ENCODE measurements at places on chromosomes 7 and 10.

- no peak for DNase-seq
These were observed 151.1 kb upstream of the MKI67 start for GRCh38 chr10:128277267-128277840.

DNA sequence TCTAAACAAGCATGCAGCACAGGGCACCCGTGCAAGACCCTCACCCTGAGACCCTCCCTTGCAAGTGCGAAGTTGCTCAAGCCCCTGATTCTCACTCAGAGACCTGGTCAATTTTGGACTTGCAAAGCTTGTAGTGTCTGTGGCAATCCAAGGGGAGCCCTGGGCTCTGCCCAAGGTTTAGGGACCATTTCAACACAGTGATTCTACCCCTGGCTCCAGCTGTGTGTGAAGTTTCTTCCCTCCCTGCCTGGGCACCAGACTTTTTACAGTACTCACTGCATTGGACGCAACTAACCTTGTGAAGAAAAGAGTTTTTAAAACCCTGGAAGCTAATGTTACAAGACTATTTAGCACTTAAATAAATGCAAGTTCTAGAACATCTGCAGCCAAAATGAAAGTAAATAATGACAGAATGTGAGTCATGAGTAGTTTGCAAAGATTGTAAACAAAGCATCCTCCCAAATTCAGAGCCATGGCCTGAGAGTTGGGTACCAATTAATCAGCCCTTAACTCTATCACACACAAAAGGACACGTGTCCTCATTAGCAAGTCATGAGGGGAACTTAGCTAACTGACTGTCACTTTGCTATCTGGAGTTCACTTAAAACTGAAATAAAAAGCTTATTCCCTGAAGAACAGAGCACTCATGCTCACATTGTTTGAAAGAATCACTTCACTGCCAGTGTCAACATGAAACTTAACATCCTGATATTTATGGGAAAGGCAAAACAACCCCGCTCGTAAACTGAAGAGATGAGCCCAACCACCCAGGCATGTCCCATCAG is 48.1 kb downstream of the RGS10 start:
- DNase-seq, result no peak

GRCh38 chr7:33091641-33092191 is 17.5 kb downstream of the RP9 start:
- no peak for DNase-seq

DNA sequence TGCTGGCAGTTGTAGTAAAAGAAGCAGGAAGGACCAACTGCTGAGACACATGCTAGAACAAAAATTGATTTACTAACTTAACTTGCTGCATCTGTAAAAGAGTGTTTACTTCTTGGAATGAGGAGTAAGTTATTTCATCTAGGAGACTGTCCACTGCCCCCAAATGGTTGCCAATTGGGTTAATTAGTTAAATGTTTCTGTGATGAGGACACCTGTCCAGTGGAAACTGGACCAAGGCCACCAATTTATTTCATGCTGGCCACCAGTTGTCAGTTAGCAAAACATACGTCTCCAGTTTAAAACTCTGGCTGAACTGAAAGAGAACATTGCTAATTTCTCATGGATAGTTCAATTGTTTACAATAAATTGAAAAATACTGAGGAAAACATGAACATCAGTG is 191.7 kb downstream of the PPP1R9A start:
- DNase-seq, result no peak

DNA sequence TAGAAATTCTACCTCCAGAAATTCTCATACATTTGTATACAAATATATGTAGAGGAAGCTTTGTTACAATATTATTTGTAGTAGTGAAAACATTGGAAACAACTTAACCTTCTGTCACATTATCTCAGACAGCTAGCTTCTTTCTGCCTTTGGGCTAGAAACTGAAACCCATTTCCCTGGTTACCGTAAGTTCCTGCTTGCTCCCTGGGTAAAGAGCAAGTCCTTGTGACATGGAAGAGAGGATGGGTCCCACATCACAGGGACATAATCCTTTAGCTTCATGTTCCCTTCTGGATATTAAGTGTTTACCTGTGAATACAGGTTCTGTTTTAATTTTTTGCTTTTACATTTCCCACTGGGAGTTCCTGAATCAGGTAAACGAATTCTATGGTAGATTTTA is 41.8 kb downstream of the KLHDC10 start:
- DNase-seq, result peak; percentile 22

- DNase-seq, result peak; percentile 88
These were observed 135.8 kb downstream of the CNNM2 start for GRCh38 chr10:103053659-103054581.

DNA sequence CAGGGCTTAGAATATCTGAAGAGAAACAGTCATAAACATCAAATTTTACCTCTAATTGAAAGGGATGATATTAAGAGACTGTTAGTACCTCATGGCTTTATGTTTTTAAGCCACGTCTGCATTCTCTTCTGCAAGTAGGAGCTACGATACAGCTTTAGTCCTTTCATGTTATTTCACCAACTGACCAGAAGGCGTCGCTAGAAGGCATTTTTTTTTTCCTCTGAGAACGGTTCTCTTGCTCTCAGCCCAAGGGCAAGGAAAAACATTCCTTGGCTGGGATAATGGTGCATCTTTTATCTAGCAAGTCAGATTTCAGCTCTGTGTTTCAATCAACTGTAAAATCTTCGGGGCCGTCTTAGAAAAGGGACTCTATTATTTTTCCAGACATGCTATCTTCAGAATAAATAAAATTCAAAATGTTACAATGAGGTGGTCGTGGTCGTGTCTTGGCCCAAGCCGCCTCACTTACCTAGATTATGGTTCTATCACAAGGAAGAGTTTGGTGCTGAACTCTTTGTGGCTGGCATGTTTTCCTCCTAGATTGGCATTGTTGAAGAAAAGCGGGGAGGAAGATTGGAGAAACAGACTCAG is 41.6 kb upstream of the LYZL2 start:
- peak; percentile 75 for DNase-seq

GRCh38 chr7:68684246-68684839 is 913.9 kb upstream of the AUTS2 start:
- DNase-seq, result peak; percentile 63

- no peak for DNase-seq
These were observed 142.9 kb upstream of the AKR1E2 start for GRCh38 chr10:4683137-4683536.

GRCh38 chr7:1460821-1461645 is 1.8 kb upstream of the MICALL2 start:
- DNase-seq, result no peak

DNA sequence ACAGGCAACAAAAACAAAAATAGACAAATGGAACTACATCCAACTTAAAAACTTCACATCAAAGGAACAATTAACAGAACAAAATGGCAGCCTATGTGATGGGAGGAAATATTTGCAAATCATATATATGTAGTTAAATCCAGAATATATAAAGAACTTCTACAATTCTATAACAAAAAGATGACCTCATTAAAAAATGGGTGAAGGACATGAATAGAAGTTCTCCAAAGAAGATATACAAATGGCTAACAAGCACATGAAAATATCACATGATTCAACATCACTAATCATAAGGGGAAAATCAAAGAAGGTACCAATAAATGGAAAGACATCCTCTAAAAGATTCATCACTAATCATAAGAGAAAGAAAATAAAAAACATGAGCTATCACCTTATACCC is 416.1 kb downstream of the LRMDA start:
- DNase-seq, result no peak

DNA sequence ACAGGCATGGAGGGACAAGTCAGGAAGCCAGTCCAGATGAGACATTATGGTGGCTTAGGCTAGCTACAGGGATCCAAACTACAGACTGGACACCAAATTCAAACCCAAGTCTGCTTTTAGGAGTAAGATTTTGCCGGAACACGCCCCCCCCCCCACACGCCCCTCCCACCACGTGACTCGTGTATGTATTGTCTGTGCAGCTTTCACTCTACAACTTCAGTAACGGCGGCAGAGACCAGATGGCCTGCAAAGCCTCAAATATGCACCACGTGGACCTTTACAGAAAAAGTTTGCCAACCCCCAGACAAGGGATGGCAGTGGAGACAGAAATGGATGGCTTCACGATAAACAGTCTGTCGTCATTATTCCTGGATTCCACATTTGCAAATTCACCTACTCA is 14.5 kb downstream of the HIPK2 start:
- DNase-seq, result no peak

GRCh38 chr7:104552102-104552501 is 223.7 kb downstream of the LHFPL3 start:
- peak; percentile 67 for DNase-seq

GRCh38 chr7:71735961-71736556 is 604.1 kb downstream of the GALNT17 start:
- peak; percentile 83 for DNase-seq

DNA sequence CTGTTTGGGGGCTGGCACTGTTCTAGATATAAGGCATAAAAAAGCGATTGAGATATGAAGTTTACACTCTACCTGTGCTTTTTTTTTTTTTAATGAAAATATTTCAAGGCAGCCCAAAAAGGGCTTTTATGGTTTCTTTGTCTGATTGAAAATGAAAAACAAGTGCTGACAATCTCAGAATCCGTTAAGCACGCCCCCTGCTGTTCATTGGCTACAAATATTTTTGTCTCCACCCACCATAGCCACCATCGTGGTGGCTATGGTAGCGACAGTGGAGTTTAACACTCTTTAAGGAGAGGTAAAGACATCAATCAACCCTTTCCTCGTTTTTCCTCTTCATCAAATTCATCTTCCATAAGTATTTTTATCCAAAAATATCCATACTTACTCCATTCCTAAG is 94.2 kb downstream of the CD36 start:
- peak; percentile 46 for DNase-seq

DNA sequence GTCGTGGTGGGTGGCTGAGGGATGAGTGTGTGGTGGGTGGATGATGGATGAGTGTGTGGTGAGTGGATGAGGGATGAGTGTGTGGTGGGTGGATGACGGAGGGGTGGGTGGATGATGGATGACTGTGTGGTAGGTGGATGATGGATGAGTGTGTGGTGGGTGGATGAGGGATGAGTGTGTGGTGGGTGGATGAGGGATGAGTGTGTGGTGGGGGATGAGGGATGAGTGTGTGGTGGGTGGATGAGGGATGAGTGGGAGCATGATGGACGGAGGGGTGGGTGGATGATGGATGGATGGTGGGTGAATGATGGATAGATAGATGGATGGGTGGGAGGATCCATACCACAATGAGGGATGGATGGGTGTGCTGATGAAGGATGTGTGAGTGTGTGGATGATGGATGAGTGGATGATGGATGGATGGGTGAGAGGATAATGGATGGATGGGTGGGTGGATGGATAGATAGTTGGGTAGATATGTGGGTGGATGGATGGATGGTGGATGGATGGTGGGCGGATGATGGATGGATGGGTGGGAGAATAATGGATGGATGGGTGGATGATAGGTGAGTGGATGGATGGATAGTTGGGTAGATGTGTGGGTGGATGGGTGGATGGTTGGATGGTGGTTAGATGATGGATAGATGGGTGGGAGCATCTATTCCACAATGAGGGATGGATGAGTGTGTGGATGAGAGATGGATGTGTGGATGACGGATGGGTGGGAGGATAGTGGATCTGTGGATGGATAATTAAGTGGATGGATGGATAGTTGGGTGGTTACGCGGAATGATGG is 266.8 kb downstream of the CELF2 start:
- no peak for DNase-seq

DNA sequence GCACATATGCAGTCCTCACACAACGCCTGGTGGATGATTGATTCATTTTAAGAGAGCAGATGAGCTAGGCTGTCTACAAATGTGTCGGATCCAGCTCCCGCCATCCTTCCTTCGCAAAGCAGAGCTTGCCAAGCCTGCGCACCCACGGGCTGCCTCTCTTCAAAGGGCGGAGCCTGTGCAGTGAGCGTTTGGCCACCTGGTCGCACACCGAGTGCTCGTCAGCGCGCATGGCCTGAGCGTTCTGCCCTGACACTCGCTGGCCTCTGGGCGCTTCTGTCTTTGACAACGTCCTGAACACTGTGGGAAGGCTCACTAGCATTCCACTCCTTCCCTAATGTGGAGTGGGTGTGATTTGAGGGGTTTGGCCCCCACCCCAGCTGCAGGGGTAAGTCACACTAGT is 47.1 kb upstream of the TMEM72 start:
- no peak for DNase-seq

DNA sequence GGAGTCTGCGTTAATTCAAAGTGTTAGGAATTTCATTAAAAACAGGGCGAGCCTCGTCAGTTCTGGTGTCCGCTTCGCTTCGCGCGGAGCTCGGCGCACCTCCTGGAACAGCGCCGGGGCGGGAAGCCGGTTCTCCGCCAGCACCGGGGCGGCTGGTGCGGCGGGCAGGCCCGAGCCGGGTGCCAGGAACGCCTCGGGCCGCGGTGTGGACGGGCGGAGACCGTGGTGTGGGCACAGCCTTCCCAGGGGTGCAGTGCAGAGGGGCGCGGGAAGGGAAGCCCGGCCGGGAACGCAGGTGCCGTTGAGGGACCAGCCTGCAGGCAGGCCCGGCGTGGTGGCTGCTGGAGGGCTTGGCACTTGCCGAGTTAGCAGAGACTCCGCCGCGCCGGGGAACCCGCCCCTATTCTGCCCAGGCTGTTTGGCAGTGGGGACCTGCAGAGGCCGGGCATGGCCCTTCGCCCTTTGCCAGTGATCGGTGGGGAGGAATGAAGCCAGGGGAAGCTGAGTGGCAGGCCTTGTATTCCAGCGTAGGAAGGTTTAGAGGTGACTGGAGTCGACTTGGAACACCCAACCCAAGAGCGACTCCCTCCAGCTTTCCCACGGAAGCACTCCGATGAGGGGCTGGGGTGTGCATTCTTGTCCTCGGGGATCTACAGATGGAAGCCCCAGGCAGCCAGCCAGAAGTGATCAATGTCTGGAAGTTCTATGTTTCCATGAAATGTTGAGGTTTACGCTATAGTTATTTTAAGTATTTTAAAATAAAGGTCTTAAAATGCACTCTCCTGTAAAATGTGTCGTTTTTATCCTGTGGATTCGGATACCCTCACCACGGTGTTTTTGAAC is 945 bp upstream of the RHEB start:
- no peak for DNase-seq

DNA sequence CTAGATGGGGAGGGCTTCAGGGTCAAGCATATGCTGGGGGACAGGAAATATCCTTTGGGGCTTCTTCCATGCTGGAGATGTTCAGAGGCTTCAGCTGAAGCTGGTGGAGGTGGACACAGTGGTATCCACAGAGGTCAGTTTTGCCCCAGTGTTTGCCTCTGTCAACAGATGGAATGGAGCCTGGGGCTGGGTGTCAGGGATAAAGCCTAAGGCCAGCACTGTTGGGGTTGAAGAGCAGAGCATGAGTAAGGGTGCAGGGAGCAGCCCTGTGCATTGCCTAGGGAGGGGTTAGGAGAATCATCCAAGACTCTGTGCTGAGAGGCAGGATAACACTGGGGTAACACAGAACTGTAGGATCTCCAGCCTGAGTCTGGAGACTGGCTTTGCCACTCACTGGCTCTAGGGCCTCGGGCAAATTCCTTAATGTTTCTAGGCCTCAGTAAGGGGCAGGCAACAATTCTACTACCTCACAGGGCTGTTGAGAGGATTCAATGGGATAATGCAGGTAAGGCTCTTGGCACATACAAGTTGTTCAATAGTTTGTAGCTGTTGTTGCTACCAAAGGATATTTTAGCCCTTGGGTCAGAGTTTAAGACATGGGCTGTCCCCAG is 21.8 kb upstream of the MYL7 start:
- no peak for DNase-seq
